Left ventricle myocardium inferior (tissue), 1 donor: ENCODE measurements at places on chromosomes 1 and 21.

GRCh38 chr1:168243198-168243597 is 17.4 kb downstream of the SFT2D2 start:
- DNase-seq, result no peak

- peak; percentile 84 for DNase-seq
These were observed 44.2 kb upstream of the LAPTM5 start for GRCh38 chr1:30801771-30802198.

DNA sequence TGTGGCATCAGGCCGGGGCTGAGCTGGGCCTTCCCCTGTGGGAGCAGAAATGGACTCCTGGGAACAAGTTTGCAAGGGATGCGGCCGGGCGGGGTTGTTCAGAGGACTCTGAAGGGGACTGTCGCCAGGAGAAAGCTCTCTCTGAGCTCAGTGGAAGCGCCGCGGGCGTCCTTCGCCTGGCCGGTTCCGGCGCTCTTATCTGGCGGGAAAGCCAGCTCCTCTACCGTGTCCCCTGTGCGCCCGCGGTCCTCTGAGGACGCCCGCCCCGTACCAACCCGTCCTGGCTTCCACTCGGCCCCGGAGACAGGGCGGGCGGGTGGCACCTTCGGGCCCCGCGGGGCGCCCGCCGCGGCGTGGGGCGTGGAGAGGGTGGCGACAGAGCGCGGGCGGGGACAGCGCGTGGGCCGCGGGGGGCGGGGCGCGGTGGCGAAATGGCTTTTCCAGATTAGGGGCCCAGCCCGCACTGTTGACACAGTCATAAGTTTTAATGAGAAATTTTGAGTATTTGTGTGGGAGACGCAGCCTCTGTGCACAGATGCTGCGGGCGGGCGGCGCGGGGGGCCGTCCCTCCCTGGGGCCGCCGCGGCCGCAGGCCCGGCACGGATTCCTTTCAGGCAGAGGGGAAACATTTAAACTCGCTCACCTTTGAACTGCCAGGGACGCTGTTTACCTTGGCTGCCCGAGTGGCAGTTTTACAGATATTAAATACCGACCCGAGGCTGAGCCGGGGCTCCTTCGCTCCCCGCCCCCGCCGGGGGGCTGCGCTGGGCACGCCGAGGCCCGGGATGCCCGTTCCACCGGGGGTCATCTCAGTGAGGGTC is 70.2 kb downstream of the FOXD2 start:
- peak; percentile 22 for DNase-seq

DNA sequence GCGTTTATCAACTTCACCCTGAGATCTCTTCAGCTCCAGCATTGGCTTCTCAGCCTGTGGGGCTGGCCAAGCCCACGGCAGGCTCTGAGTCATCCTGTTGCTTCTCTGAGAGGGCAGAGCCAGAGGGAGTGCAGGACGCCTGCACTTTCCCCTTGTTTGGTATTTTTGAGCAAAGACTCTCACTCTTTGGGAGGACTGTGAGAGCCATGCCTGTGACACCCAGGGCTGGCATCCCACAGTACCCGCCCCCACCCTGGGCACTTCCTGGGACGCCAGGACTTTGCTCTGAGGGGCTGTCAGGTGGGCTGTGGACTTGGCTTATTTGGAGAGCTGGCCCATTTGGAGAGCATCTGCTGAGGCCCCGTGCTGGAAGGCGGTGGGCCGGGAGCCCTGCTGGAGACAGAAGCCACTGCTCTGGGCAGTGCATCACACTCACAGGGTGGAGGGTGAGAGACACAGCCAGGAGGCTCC is 37.4 kb downstream of the VANGL1 start:
- DNase-seq, result peak; percentile 29

- no peak for DNase-seq
These were observed 19.3 kb downstream of the C1orf167 start for GRCh38 chr1:11781297-11781696.

DNA sequence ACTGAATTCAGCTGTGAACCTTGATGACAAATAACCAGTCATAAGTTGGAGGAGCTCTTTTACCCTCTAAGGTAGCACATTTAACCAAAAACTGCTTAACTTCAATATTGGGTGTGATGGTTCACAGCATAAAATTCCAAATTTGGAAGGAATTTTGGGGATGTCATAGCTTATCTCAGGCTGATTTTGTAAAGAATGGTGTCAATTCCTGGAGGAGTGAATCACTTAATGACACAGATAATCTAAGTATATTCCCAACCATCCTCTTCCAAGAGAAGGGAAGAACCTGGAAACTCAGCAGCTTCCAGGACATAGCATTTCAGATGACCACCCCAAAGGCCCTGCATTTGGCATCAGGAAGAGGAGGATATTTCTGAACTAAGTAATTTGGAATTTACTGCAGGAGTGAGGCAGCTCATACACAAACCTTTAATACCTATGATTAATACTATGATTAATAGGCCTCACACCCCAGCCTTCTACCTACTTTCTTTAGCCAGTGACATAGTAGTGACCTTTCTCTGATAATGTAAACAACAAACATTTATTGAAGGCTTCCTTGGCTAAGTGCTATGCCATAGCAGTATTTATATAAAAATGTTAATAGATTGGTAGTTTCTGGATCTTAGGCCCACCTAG is 14.5 kb downstream of the GLUL start:
- DNase-seq, result no peak

DNA sequence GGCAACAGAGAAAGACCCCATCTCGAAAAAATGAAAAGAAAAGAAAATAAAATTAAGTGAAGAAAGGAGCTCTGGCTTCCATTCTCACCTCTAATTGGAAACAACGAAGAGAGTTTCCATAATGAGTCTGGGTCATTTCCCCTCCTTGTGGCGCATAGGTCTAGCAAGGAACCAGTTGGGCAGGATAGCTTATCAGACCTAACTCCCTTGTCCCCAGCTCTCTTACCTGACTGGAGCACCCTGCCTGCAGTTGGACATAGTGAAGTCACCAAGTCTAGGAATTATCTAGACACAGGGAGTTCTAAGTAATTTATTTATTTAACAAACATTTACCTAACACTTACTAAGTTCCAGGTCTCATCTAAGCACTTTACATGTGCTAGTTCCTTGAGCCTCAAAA is 63.0 kb upstream of the RAB4A start:
- no peak for DNase-seq

DNA sequence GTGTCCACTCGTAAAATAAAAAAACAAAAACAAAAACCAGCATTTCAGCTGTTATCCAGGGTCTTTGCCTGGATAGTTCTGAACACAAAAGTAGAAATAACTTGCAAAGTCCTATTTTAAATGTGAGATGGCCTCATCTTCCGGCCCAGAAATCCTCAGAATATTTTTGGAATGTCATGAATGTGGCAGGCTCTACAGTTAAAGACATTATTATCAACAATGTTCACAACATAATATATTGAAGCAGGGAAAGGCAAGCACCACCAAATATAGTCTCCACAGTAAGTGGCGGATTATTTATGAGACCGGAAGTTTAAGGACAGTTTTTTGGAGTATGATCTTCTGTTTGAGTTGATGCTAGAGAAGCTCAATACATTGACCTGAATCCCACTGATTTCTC is 1.2 kb upstream of the C1orf198 start:
- no peak for DNase-seq

GRCh38 chr1:167565922-167566321 is 12.4 kb upstream of the CREG1 start:
- DNase-seq, result no peak

- DNase-seq, result peak; percentile 12
These were observed 2.8 kb upstream of the ARF1 start for GRCh38 chr1:228079601-228080263.

DNA sequence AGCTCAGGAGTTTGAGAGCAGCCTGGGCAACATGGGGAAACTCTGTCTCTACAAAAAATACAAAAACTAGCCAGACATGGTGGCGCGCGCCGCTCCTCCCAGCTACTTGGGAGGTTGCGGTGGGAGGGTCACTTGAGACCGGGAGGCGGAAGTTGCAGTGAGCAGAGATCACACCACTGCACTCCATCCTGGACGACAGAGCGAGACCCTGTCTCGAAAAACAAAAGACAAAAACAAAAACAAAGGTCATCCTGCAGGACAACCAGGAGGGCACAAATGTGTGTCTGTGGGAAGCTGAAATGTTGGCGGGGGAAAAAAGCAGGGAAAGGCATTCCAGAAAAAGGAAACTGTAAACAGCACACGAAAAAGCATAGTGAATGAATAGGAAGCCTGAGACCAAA is 104.1 kb upstream of the HNRNPU start:
- peak; percentile 21 for DNase-seq

GRCh38 chr1:155187456-155187891 is 13.8 kb downstream of the TRIM46 start:
- DNase-seq, result no peak
